ENCODE measurements at places on chromosomes 2 and 18.

DNA sequence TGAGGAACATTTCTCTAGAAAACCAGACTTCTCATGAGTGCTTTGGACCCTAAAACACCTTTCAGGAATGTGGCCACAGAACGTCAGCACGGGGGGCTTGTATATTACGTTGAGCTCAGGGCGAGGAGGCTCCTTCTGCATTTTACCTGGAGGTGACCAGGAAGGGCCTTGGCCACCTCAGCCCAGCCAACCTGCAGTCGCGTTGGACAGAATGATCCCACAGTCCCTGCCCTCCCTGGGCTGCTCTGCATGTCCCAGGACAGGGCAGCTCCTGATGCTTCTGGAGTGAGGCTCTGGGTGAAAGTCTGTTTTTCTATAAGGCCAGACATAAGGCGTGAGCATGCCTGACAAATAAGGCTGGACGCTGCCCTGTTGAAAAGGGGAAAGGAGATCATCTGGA lies 121.9 kb downstream of the NDUFA10 start:
- H3K4me3 ChIP-seq = no peak overlapping the region
- no peaks in the 10 kb centered on the region for H3K27me3 ChIP-seq
- no peak overlapping the region for H3K27ac ChIP-seq
- no peak for DNase-seq
- no peaks in the 10 kb centered on the region for H3K4me1 ChIP-seq

DNA sequence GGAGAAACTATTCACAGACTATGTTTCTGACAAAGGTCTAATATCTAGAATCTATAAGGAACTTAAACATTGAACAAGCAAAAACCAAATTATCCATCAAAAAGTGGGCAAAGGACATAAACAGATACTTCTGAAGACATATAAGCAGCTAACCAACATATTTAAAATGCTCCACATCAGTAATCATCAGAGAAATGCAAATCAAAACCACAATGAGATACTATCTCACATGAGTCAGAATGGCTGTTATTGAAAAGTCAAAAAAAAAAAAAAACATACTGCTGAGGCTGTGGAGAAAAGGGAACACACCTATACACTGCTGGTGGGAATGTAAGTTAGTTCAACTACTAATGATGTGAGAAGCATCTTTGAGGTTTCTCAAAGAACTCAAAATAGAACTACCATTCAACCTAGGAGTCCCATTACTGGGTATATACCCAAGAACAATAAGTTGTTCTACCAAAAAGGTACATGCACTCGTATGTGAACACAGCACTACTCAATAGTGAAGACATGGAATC lies 220.4 kb upstream of the TFPI start:
- H3K36me3 ChIP-seq = no peaks in the 10 kb centered on the region
- H3K27me3 ChIP-seq = no peaks in the 10 kb centered on the region
- no peaks in the 10 kb centered on the region for H3K4me1 ChIP-seq
- H3K4me3 ChIP-seq = no peak overlapping the region
- no peak overlapping the region for H3K27ac ChIP-seq

DNA sequence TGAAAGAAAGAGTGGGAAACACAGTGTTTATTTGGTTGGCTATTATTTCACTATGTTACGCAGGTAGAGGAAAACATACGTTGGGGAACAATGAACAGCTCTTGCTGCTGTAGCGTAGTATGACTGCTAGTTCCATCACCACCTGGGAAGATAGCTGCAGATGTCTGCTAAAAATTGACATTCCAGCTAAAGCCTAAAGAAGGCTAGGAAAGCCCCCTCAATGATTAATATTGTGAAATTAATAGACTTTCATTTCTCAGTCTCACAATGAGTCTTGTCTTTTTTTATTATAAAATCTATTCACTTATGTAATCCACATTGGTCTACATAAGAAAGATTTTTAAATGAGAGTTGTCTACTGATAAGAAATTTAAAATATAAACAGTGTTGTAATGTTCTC lies 165.7 kb downstream of the CPS1 start:
- no peak for DNase-seq
- H3K4me1 ChIP-seq = no peaks in the 10 kb centered on the region
- no peak overlapping the region for H3K4me3 ChIP-seq
- no peaks in the 10 kb centered on the region for H3K36me3 ChIP-seq

- no peak overlapping the region for H3K27ac ChIP-seq
- no peak for DNase-seq
- H3K4me3 ChIP-seq = no peak overlapping the region
- H3K4me1 ChIP-seq = no peaks in the 10 kb centered on the region
These were observed 24.3 kb downstream of the MOCOS start for GRCh38 chr18:36211612-36212065.

DNA sequence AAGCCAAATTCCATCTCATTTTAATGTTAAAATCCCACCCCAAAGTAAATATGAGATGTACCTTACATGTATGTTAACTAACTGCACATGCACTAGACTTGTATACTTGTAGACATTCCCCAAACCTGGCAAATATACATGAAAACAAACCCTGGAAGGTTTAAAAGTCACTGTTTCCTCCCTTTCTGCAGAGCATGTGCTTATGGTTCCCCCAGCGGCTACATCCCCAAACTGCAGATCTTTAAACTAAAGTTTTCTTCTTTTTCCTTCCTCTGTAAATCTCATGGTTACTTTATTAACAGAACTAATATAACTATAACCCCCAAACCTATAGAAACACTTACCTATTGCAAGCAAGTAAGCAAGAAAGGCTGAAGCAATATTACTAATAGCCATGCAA lies 731.5 kb downstream of the LRP1B start:
- H3K4me3 ChIP-seq = no peak overlapping the region
- H3K27ac ChIP-seq = no peak overlapping the region
- DNase-seq = no peak
- H3K4me1 ChIP-seq = no peaks in the 10 kb centered on the region
- no peaks in the 10 kb centered on the region for H3K36me3 ChIP-seq

GRCh38 chr2:8586457-8587051 lies 95.3 kb upstream of the ID2 start:
- no peak for DNase-seq
- H3K4me1 ChIP-seq = peaks cover 29% of the 10 kb centered on the region
- H3K36me3 ChIP-seq = no peaks in the 10 kb centered on the region
